A172 (cell line): ENCODE measurements at places on chromosomes 13 and 19.

GRCh38 chr13:40333226-40333625, 333.2 kb downstream of the FOXO1 start:
- DNase-seq: no peak

DNA sequence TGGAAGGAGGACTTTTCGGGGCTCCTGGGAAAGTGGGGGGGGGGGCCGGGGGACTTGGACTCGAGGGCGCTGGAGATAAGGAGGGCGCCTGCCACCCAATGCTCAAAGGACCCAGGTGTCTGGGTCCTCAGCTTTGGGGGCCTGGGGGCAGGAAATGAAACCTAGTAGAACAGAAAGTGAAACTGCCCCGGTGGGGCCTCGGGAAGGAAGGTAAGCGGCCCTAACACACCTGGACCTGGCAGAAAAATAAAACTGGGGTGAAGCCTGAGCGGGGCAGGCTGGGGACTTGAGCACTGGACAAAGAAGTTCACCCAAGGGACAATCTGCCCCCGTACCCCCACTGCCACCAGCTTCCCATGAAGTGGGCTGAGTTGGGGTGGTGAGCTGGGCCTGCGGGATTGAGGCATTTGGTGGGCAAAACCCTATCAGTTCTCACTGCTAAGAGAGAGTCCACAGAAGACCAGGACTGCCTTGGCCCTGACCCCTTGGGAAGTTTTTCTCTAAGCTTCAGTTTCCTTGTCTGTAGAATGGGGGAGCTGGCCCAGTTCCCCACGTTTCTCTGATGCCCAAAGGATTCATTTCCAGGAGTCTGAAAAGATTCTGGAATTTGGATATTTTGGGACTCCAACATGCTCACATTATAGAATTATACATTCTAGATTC, 2.3 kb downstream of the PRKD2 start:
- DNase-seq: no peak

- DNase-seq: no peak
Observed at GRCh38 chr19:56491399-56491798, 14.3 kb upstream of the ZNF667 start.

GRCh38 chr13:77514336-77514726, 21.2 kb upstream of the SCEL start:
- no peak for DNase-seq

DNA sequence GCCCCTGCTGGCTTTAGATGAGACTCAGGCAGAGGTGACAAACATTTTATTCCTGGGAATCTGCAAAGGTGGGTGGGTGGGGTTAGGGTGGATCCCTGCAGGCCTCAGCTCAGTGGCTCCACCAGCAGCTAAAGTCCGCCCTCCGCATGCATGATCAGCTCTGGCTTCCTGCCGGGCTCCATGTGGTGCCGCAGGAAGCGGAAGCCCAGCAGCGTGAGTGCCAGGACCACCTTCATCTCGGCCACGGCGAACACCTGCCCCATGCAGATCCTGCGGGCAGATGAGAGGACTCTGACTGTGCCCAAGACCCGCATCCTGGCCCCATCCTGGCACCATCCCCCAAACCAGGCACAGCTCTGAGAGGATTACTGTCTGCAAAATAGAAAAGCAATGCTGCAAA, 26.3 kb downstream of the CYP4F2 start:
- no peak for DNase-seq

GRCh38 chr19:1445932-1446712, 3.8 kb upstream of the APC2 start:
- no peak for DNase-seq

DNA sequence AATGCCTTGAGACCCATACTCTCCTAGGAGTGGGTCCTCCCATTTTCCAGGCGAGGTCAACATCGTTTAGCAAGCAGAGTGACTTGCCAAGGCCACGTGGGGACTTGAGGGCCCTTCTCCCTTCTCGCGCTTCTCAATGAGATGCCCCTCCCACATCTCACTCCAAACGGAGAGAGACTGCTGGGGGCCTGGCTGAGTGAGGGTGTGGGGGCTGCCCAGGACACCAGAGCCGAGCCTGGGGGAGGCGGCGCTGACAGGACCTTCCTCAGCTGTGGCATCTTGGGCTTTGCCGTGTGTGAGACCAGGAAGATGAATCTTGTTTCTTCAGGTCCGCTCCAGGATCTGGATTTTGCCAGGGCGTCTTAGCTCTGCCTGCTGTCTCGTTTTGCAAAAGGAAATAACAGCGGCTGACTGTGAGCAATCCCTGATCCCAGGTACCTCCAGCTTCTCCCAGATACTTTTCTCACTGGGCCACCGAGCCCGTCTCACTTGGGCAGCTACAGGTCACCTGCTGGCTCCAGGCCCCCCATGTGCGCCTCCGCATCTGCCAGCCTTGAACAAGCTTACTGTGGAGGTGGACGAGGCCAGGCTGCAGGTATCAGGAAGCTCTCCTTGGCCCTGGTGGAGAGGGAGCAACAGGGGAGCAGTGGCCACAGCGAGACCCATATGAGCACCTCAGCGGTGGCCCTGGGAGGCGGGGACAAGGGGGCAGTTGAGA, 6.0 kb downstream of the COX6B2 start:
- no peak for DNase-seq

- DNase-seq: no peak
Observed at GRCh38 chr13:36606060-36606459, 67.8 kb upstream of the SERTM1 start.

GRCh38 chr13:98875146-98875729, 102.6 kb downstream of the DOCK9 start:
- DNase-seq: no peak

DNA sequence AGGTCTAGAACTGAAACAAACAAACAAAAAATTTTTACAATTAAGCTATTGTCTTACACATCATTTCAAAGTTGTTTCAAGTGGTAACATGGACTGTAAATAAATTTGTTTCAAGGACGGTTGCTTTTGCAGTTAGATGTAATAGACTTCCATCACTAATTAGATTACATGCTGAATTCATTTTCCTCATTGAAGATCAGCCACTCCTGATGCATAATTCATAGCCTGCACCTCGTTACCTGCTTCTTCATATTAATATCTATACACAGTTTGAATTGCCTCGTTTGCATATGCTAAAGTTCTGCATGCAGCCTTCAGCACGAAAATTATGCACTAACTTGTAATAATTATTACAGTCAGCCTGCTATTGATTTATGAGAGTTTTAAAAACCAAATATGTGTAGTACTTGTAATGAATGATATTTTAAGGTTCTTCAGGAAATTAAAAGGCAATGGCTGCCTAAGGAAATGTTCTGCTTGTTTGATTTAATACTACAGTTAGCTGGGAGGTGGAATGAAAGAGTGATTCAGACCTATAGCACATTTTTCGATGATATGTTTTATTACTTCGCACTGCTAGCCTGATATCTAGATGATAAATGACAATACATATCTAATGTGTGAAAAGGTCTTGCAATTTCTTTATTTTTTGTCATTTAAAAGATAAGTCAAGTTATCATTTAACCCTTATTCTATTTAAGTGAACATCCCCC, 184.9 kb downstream of the DACH1 start:
- DNase-seq: no peak

- DNase-seq: peak; percentile 35
Observed at GRCh38 chr19:42313096-42313839, at the start of gene TMEM145. TMEM145 (plus strand) TSS chr19:42313309; CDS start chr19:42313377, 68 bp downstream.

GRCh38 chr13:20990910-20991525, 70.4 kb downstream of the LATS2 start:
- no peak for DNase-seq

- no peak for DNase-seq
Observed at GRCh38 chr19:54792814-54793213, 10.6 kb upstream of the KIR2DL4 start.

DNA sequence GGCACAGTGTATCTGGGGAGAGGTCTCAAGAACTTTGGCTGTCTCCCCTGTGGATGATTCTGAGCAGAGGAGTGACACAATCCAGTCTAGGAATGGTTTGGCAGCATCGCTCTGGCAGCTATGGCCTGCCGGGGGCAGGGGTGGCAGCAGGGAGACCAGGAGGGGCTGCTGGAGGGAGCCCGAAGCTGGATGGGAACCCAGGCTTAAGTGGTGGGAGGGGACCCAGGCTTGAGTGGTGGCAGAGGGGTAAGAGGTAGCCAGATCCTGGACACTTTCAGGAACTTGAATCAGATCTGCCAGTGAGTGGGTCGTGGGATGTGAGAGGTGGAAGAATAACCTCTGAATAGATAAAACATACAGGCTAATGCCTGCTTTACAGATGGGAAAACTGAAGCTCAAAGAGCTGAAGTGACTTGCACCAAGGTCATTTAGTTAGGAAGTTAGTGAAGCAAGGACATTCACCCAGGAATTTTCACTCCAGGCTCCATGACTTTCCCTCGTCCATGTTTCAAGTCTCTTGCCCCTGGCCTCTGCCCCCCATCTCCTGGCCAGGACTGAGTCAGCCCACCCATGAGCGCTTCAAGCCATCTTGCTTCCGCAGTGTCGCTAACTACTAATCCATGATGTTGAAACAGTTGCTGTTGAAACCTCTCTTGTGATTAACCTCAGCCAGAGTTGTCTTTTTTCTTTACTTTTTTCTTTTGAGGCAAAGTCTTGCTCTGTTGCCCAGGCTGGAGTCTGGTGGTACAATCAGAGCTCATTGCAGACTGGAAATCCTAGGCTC, 29.9 kb upstream of the C1QTNF9 start:
- no peak for DNase-seq

- no peak for DNase-seq
Observed at GRCh38 chr19:39021063-39021462, 11.3 kb downstream of the FBXO27 start.

GRCh38 chr19:49475995-49476880, 2.2 kb downstream of the FLT3LG start:
- DNase-seq: no peak

GRCh38 chr19:16252459-16253205, 54.9 kb downstream of the AP1M1 start:
- no peak for DNase-seq

DNA sequence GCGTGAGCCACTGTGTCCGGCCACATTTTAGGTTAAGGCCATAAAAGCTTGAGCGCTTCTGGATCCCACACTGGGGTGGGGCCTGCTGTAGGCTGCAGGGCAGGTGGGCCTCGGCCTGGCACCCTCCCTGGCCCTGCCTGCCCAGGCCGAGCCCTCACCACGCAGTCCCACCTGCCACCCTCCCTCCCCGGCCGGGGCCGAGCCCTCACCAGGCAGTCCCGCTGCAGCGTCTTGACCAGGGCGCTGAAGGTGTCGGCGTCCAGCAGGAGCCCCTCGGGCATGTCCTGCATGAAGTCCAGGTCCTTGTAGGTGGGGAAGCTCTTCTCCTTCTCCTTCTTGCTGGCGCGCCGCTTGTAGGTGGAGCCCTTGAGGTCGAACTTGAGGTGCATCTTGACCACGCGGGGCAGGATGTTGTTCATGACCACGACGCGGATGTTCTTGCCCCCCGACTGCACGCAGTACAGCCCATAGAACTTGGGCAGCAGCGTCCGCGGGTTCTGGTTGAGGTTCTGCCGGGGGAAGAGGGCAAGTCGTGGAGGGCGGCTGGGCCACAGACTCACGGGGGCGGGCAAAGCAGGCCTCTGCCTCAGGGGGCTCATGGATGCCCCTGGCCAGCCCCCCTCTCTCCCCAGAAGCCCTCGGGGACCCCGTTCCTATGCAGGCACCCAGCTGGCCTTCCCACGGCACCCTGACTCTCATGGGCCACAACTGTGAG, 26.6 kb upstream of the CACTIN start:
- no peak for DNase-seq

DNA sequence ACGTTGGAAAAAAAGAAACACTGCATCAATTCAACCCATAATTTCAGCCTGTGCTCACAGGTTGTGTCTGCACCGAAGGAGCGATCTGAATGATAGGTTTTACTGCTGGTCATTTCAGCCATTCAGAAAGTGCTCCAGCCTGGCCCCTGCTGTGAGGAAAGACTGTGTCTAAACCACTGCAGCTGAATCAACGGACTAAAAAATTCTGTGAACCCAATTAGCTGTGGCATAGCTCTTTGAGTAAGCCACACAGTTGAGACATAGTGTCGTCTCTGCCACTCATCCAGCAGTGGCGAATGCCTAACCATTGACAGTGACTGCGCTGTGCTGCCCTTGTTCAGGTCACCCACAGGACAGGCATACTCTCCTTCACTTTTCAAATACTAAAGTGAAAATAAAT, 179.8 kb downstream of the COG6 start:
- DNase-seq: peak; percentile 3

DNA sequence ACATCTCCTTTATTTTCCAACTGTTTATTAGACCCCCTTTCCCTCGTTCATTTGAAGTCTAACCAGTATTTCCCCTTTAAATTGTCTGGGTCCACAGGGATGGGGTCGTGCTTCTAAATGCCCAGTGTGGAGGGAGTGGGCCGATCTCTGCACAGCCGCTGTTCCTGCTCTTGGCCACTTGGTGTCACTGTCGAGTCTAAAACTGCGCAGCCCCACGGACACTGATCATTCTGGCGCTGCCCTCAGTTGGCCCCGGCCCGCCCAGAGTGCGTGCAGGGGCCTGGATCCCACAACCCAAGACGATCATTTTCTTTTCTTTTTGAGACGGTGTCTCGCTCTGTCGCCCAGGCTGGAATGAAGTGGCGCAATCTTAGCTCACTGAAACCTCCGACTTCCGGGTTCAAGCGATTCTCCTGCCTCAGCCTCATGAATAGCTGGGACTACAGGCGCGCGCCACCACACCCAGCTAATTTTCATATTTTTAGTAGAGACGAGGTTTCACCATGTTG, 12.0 kb downstream of the WDR88 start:
- peak; percentile 37 for DNase-seq

- DNase-seq: no peak
Observed at GRCh38 chr13:105328212-105328611, 1207.2 kb downstream of the EFNB2 start.

DNA sequence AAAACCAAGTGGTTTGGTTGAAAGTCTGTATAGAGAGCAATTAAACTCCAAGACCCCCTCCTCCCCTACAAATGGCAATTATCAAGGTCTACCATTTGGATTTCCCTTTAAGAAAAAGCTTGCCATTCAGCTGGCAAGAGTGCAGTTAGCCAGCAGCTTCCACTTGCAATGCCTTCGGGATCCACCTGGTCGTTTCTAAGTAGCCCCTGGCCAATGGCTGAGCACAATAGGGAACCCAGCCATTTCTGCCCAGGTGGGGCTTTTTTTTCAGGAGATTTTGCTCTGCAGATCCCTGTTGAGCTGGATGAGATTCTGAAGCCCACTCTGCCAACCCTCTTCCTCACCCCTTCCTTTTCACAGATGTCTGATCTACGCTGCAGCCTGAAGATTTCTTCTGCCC, 26.3 kb downstream of the TGDS start:
- DNase-seq: no peak

DNA sequence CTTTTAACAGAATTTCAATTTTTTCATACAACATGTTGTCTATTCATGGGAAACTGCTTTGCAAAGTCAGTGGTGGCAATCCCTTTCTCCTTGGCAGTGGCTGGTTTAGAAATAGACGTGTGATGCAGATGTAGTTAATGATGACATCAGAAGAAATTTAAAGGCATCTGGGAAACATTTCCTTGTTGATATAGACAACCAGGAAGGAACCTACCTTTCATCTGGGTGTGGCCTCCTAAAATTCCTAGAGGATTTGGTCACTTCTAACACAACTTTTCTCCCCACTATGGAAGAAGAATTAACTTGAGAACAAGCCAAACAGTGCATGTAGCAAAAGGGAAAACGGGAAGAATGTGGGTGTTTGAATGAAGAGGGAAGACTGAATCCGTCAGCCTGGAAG, 102.8 kb downstream of the EFNB2 start:
- peak; percentile 53 for DNase-seq

GRCh38 chr19:42352301-42353259, 27.1 kb downstream of the MEGF8 start:
- no peak for DNase-seq
